ENCODE measurements at places on chromosomes 4 and X.
A peak's percentile ranks its signal among the peaks of the same experiment; 100 is the strongest.

GRCh38 chr4:32133734-32134133, 1413.6 kb downstream of the PCDH7 start:
- DNase-seq: no peak

DNA sequence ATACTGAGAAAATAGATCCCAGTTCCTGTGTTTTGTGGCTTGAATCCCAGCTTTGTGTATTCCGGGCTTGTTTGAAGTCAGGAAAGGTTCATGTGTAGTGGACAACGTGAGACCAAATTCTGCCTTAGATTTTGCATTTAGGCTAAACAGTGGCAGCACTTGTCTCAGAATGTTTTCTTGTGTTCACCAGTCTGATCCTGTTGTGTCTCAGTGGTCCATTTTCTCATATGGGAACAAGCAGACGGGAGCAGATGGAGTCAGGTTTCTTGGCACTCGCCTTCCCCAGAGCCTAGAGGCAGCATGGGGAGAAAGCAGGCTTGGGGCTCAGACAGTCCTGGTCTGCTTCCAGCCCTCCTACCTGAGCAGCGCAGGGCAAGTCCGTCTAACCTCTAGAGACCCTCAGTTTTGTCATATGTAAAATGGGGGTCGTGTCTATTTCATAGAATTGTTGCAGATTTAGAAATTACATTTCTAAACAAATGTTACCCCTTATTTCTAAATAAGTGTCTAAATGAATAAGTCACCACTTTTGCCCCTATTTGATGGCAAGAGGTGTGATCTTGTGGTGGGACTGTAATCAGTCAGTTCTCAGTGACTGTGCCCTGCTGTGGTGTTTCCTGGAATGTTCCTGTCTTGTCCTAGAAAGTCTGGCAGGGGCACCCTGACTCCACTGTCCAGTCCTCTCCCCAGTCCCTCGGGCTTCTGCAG, 28.3 kb upstream of the MSANTD1 start:
- no peak for DNase-seq

DNA sequence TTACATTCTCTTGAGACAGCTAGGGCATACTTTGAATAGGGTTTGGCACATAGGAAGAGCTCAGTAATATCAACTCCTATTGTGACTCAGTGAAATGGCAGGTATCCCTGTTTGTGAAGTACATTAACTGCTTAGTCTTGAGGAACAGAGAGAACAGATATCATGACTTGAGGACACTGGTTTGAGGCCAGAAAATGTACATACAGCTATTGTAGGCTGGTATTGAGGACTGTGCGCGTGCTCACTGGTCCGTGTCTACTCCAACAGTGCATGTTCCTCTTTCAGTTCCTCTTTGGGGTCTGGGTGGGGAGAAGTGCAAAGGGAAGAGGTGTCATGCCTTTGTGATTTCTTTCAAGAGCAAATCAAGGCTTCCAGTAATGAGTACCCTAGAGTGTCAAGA, 34.6 kb upstream of the TBC1D9 start:
- peak; percentile 31 for DNase-seq

GRCh38 chr4:1277667-1278665, 11.7 kb upstream of the MAEA start:
- DNase-seq: peak; percentile 62

Data from ELR (cell line).